ENCODE measurements at places on chromosomes 3 and 15.

DNA sequence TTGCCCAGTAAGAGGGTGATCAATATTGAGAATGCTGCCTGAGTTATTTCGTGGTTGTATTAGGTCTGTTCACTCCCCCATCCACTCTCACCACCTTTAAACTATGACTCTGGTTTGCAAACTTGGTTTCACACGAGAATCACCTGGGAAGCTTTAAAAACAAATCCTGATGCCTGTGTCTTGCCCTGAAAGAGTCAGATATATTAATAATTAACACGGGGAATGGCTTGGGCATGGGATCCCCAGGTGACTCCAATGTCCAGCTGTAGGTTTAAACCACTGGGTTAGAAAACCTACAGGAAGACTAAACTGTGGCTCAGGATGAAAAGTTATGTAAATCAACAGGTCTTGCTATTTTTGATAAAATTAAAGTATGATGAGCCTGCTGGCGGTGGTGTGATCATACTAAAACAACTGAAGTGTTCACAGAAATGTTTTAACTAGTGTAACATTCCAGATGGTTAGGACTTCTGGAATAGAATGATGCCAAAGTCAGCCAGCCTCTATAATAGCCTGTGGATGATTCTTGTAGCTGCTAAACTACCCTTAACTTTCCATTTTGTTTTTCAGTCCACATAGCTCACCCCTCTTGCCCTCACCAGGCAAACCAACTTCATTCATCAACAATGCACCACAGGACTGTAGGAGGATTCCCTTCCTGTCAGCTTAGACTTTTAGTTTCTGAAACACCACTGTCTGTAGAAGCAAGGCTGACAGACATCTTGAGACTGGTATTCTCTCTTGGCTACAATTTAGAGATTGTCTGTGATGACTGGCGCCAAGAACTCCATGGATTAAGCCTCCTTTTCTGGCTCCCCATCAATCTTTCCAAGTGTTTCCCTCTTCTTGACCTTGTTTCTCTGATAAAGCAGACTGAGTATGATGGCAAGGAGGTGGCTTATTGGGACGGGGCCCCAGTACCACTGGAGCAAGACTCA lies 119.1 kb upstream of the ADAMTS9 start:
- no peaks in the 10 kb centered on the region for H3K36me3 ChIP-seq
- H3K27ac ChIP-seq: no peak overlapping the region
- H3K4me1 ChIP-seq: no peaks in the 10 kb centered on the region

DNA sequence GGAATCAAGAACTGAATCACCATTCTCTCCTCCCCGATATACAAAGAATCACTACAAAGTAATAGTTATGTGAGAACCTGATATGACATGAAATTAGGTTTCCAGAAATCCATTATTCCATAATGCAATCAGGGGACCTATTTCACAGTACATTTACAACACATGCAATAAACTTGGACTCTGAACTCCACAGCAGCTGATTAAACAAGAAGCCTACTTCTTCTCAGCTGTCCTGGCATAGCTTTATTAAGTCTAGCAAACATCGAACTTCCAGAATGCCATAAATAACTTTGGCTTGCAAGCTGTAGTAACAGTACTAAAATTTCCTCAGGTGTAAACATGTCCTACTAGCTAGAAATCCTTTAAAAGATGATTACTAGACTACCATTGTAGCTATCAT lies 17.8 kb downstream of the PDCD10 start:
- H3K27ac ChIP-seq: no peak overlapping the region
- H3K4me3 ChIP-seq: no peak overlapping the region
- H3K4me1 ChIP-seq: no peaks in the 10 kb centered on the region

GRCh38 chr15:65789105-65789504 lies 3.0 kb downstream of the DENND4A start:
- H3K27ac ChIP-seq: no peak overlapping the region
- no peak for DNase-seq
- H3K4me1 ChIP-seq: peaks cover 51% of the 10 kb centered on the region
- H3K4me3 ChIP-seq: no peak overlapping the region
- H3K27me3 ChIP-seq: no peaks in the 10 kb centered on the region

DNA sequence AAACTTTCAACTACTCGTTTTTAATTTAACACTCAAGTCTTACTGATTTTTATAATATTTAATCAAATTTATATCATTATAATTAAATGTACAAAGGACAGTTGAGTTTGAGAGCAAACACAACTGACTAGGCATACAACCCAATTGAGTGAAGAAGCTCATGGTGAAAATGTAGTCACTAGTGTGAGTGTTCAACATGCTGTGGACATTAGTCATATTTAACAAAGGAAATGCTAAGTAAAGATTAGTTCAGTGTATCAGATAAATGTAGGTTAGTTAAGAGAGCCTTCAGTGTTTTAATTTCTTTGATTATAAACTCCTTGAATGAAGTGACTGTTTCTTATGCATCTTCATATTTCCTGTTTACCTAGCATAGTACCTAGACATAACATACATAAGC lies 444.2 kb upstream of the GOLIM4 start:
- H3K27me3 ChIP-seq: no peaks in the 10 kb centered on the region
- H3K36me3 ChIP-seq: no peaks in the 10 kb centered on the region
- DNase-seq: no peak
- no peak overlapping the region for H3K27ac ChIP-seq
- H3K4me1 ChIP-seq: no peaks in the 10 kb centered on the region
- H3K4me3 ChIP-seq: no peak overlapping the region

DNA sequence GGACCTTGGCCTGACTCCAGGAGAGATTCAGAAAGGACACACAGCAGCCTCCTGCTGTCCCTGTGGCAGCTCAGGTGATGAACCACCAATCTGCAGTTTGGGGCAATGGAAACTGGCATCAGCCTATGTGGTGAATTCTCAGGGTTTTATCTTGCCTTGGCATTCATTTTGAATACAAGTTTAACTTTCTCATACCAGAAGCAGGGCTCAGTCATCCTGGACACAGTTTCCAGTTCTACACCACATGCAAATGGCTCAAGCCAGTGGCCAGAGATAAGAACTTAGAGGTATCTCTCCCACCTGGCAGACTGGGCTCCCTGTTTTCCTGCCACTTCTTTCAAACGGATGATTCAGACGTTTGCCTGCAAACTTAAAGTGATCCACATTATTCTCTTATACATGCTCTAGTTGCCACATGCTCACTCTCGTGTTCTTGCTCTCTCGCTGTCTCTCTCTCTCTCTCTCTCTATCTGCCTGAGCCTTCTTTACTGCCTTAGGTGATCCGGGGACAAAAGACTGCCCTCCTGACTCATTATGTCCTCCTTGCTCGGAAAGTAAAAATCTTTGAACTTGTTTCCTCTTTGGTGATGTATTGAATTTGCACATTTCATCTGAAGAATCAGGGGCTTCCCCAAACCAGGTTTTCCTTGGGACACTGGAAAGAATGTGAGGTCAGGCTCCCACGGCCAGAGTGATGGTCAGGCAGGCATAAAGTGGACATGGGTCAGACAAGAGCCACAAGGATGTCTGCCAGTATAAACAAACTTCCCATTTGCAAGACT lies 99.6 kb upstream of the STT3B start:
- H3K27ac ChIP-seq: no peak overlapping the region
- no peaks in the 10 kb centered on the region for H3K4me1 ChIP-seq
- no peaks in the 10 kb centered on the region for H3K27me3 ChIP-seq
- H3K36me3 ChIP-seq: no peaks in the 10 kb centered on the region
- no peak for DNase-seq

DNA sequence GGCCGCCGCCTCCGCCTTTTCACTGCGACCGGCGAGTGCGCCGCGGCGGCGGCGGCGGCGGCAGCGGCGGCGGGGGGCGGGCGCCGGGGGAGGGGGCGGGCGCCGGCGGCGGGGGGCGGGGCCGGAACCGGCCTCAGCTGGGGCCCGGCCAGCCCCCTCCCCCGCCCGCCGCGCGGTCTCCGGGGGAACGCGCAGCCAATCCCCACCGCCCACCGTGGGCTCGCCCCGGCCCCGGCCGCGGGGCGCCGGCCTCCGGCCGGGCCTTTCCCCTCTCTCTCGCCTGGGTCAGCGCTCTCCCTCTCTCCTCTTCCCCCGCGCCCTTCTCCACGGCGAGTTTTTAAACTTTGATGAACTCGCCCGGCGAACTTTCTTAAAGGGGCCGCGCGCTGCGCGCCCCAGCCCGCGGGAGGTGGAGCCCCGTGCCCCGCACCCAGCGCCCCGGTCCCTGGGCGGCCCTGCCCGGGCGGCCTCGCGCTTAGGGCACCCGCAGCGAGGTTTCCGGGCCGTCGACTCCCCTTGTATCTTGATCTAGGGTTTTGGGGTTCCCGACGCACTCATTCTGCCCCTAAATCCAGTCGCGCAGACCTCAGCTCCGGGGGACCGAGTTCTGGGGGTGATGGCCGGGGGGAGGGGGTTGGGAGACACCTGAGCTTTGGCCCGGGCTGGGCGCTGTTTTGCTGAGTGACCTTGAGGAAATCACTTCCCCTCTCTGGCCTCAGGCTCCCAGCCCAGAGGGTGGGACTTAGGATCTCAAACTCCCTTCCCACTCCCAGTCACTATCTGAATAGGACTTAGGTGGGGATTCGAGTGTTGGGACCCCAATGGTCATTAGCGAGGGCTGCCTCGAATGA lies at the start of gene RBPMS2:
TSS of gene RBPMS2 (minus strand) at position 39 of the 851 bp plus-strand sequence. CDS start 270 bp downstream, outside the sequence.
- H3K27me3 ChIP-seq: peaks cover 37% of the 10 kb centered on the region
- H3K4me3 ChIP-seq: peak within 1 kb of the TSS; percentile 72
- H3K36me3 ChIP-seq: no peaks in the 10 kb centered on the region
- peak within 1 kb of the TSS; percentile 87 for H3K27ac ChIP-seq
- peak; percentile 78 for DNase-seq

GRCh38 chr3:26653811-26654425 lies 31.3 kb downstream of the LRRC3B start:
- peak; percentile 24 for DNase-seq
- no peaks in the 10 kb centered on the region for H3K36me3 ChIP-seq
- no peak overlapping the region for H3K4me3 ChIP-seq
- H3K27me3 ChIP-seq: no peaks in the 10 kb centered on the region
- no peak overlapping the region for H3K27ac ChIP-seq

- H3K27me3 ChIP-seq: no peaks in the 10 kb centered on the region
- H3K4me1 ChIP-seq: no peaks in the 10 kb centered on the region
- no peak for DNase-seq
- no peak overlapping the region for H3K27ac ChIP-seq
- no peaks in the 10 kb centered on the region for H3K36me3 ChIP-seq
Measured at GRCh38 chr3:25056036-25056755, 371.9 kb upstream of the RARB start.

DNA sequence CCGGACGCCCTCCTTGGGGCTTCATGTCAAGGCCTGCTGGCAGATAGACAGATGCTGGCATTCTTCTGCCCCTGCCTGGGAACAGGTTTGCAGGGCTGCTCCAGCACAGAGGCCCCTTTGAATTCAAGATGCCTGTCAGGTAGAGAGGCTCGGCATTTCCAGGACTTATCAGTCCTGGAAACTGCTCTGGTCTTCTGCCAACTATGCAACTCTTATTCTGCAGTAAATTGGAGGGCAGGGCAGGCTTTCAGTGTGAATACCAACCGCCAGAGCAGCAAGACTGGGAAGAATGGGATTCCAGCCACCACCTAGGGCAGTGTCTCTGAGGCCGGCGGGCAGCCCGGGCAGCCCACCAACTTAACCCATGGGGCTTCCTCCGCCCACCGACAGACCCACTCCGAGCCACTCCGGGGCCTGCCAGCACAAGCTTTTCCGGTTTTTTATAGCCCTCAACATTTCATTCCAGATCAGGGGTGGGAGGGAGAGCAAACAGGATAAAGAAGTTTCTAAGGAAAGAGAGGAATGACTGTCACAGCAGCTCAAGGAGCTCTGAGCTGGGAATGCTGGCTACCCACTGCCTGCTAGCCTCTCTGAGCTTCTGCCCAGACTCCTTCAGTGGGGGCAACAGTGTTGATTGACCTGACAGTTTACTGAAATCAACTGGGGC lies 140.9 kb downstream of the NTRK3 start:
- no peak overlapping the region for H3K27ac ChIP-seq
- no peak overlapping the region for H3K4me3 ChIP-seq
- peak; percentile 16 for DNase-seq
- H3K36me3 ChIP-seq: no peaks in the 10 kb centered on the region
- no peaks in the 10 kb centered on the region for H3K27me3 ChIP-seq

DNA sequence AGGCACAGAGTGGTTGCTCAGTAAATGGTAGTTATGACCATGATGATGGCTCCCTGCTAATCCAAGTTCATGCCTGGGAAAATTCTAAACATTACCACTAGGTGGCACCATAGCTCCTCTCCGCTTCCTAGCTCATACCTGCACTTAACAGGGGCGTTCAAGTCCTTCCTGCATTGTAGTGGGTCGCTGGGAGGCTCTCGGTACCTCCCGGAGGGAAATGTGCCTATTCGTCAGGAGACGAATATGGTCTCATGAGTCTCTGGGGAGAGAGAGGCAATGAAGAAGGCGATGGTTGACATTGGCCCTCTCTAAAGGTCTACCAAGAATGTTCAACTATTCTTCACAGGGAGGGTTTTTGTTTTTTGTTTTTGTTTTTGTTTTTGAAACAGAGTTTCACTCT lies 10.9 kb downstream of the MESP1 start:
- H3K4me3 ChIP-seq: no peak overlapping the region
- no peaks in the 10 kb centered on the region for H3K36me3 ChIP-seq
- DNase-seq: peak; percentile 48
- H3K27ac ChIP-seq: no peak overlapping the region
- H3K27me3 ChIP-seq: no peaks in the 10 kb centered on the region

- peaks cover 100% of the 10 kb centered on the region for H3K36me3 ChIP-seq
- H3K4me1 ChIP-seq: no peaks in the 10 kb centered on the region
- H3K27me3 ChIP-seq: no peaks in the 10 kb centered on the region
- H3K4me3 ChIP-seq: no peak overlapping the region
Measured at GRCh38 chr3:193660171-193660570, 67.2 kb downstream of the OPA1 start.

DNA sequence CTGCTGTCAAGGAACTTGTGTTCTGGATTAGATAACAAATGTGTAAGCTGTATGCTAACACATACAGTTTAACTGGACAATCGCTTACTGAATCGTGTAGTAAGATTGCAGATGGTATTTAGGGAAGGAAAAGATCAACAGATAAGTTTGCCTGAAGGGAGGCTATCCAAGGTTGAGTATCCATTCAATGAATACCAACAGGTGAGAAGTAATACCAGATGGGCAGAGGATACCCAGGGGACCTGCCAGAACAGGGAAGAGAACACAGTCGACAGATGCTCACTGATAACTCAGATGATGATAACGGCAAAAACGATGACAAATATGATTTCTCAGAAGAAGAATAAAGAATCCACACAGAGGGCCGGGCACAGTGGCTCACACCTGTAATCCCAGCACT lies 3.2 kb upstream of the UACA start:
- no peaks in the 10 kb centered on the region for H3K27me3 ChIP-seq
- no peak overlapping the region for H3K4me3 ChIP-seq
- H3K36me3 ChIP-seq: no peaks in the 10 kb centered on the region
- no peak overlapping the region for H3K27ac ChIP-seq
- peaks cover 18% of the 10 kb centered on the region for H3K4me1 ChIP-seq
- no peak for DNase-seq

- no peaks in the 10 kb centered on the region for H3K27me3 ChIP-seq
- no peak for DNase-seq
- H3K4me3 ChIP-seq: no peak overlapping the region
- H3K27ac ChIP-seq: peak overlapping the region; percentile 74
Measured at GRCh38 chr3:125045194-125045593, 10.6 kb downstream of the HEG1 start.

GRCh38 chr15:77584691-77585090 lies 48.0 kb downstream of the LINGO1 start:
- no peak overlapping the region for H3K27ac ChIP-seq
- no peaks in the 10 kb centered on the region for H3K36me3 ChIP-seq
- peaks cover 7% of the 10 kb centered on the region for H3K4me1 ChIP-seq
- no peak overlapping the region for H3K4me3 ChIP-seq

- no peak overlapping the region for H3K4me3 ChIP-seq
- DNase-seq: no peak
- H3K36me3 ChIP-seq: no peaks in the 10 kb centered on the region
- H3K27ac ChIP-seq: no peak overlapping the region
- no peaks in the 10 kb centered on the region for H3K27me3 ChIP-seq
Measured at GRCh38 chr3:190318666-190319065, 3.6 kb downstream of the CLDN1 start.

Measured in stomach (tissue), 19 donors.